Activated CD4-positive, alpha-beta T cell treated with anti-CD3 and anti-CD28 coated beads, Interleukin-2, amount 50 U/mL, for 4 hours (primary cell): ENCODE measurements at places on chromosomes 5 and 9.

DNA sequence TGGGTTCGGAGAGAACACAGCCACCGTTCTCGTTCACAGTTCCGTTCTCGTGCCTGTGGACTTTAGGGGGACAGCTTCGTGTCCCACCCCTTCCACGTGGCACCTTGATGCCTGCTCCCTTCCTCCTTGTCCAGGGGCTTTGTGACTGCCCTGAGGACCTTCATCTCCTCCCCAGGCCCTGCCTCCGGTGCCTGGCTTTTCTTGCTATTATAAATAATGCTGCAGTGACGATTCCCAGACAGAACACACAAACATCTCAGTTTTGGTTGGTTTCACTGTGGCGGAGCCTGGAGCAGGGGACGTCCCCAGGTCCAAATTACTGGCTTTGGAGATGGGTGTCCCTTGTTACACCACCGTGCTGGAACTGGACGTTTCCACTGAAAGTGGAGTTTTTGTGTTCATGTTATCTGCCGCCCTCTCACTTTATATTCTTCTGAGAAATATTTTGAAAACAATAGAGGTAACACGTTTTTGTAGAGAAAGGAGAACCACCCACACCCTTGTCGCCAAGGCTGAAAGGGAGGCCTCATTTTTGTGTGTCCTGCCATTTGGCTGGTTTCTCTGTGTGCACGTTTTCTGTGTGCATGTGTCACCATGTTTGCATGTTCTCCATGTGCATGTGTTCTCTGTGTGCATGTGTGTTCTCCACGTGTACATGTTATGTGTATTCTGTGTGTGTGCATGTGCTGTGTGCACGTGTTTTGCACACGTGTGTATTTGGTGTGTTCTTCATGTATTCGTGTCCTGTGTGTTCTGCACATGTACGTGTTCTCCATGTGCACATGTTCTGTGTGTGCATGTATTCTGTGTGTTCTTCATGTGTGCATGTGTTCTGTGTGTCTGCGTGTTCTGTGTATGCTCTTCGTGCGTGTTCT, 24.2 kb downstream of the WNK2 start:
- no peak for DNase-seq

DNA sequence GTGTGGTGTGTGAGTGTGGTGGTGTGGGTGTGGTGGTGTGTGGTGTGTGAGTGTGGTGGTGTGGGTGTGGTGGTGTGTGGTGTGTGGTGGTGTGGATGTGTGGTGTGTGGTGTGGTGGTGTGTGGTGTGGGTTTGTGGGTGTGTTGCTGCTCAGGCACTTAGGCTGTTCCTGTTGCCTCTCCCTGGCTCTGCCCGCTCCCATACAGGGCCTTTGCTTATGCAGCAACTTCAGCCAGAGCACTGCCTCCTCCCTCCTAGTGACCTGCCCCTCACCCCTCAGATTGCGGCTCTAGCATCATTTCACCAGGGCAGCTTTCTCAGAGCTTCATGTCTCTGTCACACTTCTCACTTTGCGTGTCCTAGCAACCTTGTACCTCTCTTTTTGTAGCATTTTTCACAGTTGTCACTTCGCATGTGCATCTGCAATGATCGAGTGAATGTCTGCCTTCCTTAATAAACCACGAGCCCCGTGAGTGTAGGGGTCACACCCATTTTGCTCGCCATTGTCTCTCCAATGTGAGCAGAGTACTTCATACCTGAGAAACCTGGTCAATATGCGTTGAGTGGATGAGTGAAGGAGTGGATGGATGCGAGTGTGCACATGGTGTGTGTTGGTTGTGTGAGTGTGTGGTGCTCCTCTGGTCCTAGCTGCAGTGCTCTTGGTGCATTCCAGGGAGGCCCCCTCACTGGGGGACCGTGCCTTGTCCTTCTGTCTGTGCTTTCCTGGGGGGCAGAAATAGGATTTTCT, 167.9 kb upstream of the PANK3 start:
- no peak for DNase-seq

DNA sequence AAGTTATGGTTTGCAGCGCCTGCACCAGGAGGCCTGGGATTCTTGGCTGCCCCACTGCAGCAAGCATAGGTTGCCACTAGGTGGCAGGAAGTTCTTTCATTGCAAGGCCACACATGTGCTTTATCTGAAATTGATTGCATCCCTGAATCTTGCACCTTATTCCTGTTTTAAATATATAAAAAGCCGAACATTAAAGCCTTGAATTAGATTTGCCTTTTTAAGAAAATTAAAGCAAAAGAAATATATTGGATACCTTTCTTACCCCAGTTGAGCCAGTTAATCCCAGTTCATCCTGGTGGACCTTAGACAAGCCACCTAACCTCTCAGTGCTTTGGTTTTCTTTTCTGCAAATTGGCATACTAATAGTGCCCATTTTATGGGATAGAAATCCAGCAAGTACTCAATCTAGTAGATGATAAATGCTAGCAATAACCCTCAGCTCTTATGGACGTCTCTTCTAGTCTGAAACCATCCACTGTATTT, 6.3 kb upstream of the TRMT10B start:
- peak; percentile 40 for DNase-seq

DNA sequence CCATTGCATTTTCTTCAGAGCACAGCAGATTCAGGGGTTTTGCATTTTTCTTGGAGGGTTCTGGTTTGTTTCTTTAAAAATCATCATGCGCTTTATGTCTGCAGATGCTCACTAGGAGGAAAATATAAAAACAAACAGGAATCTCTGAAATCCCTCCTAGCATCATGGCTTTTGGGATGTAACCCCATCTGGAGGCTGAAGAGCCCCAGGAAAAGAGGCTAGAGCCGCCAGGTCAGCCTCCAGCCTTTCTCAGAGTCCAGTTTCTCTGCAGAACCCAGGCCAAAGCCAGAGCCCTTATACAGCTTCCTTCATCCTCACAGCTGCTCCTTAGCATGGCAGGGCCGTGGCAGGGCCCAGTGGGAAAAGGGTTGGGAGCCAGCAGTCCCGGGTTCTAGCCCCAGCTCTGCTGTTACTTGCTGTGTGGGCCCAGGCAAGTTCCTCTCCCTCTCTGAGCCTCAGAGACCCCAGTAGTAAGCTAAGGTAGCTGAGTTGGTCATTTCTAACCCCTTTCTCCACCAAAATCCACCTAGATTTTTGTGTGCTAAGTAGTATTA, 62.1 kb downstream of the PAX5 start:
- DNase-seq = no peak

GRCh38 chr5:67339219-67339767, 142.7 kb upstream of the CD180 start:
- DNase-seq = no peak

GRCh38 chr9:15239816-15240215, 67.2 kb downstream of the TTC39B start:
- no peak for DNase-seq

GRCh38 chr5:51684794-51685355, 301.6 kb downstream of the ISL1 start:
- no peak for DNase-seq

DNA sequence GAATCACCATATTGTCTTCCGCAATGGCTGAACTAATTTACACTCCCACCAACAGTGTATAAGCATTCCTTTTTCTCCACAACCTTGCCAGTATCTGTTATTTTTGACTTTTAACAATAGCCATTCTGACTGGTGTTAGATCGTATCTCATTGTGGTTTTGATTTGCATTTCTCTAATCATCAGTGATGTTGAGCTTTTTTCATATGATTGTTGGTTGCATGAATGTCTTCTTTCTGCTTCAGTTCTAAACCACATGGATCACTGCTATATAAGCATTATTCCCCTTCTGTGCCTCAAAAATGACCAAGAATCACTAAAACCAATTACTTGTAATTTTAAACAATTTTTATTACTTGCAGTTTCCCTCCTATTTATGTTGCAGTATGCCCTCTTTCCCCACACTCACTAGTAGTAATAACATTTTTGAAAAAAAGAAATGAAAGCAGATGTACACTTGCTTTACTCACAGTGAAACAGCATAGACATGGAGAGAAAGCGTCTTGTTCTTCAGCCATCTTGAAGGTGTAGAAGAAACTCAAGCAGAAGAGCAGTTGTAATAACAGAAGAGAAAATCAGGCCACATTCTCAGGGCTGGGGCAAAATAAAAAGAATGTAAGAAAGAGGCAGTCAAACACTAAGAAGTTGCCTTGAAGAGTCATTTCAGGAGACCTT, 4.5 kb upstream of the TMEM252 start:
- DNase-seq = no peak

- DNase-seq = no peak
Measured at GRCh38 chr5:74648835-74649293, 8.3 kb upstream of the ENC1 start.

DNA sequence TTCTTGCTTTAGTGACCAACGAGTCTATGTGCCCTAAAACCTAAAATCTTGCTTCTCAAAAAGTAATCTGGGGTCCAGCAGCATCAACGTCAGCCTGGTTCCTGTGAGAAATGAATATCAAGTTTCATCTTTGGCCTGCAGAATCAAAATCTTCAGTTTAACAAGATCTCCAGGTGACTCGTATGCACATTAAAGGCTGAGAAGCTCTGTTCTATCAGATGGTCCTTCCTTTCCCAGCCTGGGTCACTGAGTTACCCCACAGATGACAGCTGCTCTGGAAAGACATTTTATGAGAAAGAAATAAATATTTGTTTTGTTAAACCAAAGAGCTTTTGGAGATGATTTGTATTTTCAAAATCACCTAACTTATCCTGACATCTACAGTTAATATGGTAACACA, 75.8 kb downstream of the ADAMTSL1 start:
- DNase-seq = no peak

- no peak for DNase-seq
Measured at GRCh38 chr5:65190328-65191053, 291.2 kb downstream of the ADAMTS6 start.

- DNase-seq = no peak
Measured at GRCh38 chr5:146091881-146092280, 13.5 kb downstream of the PLAC8L1 start.

- DNase-seq = no peak
Measured at GRCh38 chr9:93316726-93317494, 133.0 kb downstream of the WNK2 start.

DNA sequence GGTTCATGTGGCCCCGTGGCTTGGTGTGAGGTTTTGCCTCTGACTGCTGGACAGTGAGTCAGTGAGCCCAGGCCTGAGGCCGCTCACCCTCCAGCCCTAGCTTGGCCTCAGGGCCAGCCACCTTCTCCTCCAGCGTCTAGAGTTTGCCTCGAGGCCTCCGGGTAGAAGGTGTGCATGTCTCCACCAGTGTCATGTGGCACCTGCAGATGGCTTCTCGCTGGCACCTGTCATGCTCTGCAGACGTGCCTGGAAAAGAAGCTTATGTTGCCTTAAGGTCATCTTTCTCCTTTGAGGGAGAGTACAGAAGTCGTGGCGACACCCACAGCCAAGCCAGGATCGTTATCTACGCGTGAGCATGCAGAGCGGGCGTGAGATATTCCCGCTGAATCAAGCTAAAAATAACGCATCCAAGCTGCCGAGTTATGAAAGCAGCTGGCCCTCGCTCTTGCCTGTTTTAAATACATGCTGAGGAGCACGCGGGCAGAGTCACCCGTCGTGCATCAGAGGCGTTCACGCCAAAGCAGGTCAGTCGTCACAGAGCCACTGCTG, 79.7 kb upstream of the FCN2 start:
- no peak for DNase-seq

DNA sequence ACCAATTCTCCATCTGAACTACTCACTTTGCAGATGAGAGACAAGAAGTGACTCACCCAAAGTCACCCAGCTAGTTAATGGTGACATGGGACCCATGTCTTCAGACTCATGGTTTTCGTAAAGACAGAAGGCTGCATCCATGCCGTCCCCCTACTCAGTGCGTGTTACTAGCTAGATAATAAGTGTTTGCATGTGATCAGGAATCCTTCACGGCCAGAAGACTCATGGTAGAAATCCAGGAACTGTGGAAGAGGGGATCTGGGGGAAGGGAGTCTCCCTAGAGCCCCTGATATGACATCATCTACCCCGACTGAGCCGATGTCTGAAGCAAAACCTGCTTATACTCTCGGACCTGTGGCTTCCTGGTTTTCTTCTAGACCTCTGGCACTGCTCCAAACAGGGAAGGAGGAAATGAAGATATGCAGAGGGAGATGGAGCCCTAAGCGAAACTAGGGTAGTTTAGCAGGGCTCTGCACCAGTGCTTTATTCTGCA, 3.3 kb downstream of the RNF183 start:
- DNase-seq = no peak

DNA sequence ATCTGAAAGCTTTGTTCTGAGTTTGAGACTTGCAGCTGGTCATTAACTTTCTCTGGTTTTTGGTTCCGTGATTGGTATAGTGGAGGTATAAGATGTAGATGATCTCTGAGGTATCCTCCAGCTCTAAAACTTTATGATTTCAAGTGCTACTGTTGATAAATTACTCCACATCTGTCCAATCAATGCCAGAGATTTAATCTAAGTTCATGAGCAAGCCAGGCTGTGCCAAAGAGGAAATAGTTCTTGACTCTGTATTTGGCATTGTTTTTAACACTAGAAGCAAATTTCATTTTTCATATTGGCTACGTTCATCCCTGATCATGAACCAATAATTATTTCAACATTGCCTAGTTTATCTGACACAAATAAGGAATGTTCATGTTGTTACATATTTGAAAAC, 28.5 kb upstream of the CHD1 start:
- DNase-seq = no peak

DNA sequence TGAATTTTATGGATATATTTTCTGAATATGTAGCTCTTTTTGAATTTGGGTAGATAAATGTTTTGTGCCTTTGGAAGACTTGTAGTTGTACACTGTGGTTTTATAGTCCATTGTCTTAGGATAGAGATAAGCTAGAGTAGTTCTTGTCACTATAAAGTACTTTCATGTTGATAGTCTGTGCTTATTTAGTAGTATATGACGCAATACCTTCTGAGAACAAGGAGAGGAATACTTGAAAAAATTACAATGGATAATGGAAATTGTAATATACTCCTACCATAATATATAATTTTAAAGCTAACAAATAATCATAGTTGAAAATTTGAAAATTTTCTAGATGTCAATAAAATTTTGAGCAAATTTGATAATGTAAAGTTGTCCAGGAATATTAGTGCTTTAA, 664.0 kb downstream of the TLE4 start:
- no peak for DNase-seq

DNA sequence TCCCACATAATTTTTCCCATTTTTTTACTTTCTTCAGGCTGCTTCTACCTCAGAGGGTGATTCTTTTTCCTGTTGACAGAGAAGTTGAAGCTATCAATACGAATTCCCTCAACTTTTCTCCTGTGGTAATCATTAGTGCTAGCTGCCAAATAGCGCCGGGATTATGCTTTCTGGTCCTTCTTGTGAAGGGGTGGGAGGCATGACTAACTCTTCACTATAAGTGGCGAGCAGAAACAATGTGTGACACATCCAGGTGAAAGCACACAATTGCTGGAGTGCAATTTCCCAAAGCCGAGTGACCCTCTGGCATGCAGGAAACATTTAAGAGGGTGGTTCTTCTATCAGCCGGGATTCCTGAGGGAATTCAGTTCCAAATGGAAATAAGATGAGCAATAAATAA, 56.0 kb downstream of the TRPC7 start:
- no peak for DNase-seq

GRCh38 chr9:18382243-18382642, 91.7 kb upstream of the ADAMTSL1 start:
- DNase-seq = no peak

- DNase-seq = peak; percentile 68
Measured at GRCh38 chr5:35617435-35618303, at the start of gene SPEF2. Gene SPEF2 (plus strand): TSS chr5:35617863. CDS start chr5:35617998, 135 bp downstream.
